ENCODE measurements at places on chromosomes 7 and 10.

DNA sequence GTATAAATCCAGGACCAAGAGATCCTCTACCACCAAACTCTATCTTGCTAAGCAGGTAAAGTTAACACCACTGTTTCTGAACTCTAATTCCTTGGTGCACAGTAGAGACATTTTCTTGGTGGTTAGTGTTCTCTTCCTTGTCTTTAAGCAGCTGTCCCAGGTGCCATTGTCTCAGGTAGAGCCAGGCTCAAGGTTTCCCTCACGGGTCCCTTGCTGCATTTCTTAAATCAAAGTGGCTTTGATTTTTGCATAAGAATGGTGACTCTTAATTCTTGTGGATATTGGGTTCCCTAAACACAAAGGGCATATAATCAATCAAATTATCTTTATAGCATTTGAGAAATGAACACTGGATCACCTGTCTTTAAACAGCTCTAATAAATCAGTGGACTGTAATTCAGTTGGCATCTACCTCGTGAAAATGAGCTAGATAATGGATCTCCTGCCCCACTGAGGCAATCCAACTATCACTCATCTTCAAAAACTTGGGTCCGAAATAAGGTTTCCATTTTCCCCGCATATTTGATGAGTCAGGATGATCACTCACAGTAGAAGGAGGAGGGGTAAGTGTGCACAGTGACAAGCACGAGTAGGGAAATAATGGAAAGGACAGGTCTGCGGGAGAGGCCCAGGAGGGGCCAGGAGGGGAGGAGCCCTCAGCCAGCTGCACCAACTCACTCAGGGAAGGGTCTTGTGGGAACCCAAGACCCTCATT is 2.4 kb downstream of the ABCC2 start:
- ATAC-seq = no peak

DNA sequence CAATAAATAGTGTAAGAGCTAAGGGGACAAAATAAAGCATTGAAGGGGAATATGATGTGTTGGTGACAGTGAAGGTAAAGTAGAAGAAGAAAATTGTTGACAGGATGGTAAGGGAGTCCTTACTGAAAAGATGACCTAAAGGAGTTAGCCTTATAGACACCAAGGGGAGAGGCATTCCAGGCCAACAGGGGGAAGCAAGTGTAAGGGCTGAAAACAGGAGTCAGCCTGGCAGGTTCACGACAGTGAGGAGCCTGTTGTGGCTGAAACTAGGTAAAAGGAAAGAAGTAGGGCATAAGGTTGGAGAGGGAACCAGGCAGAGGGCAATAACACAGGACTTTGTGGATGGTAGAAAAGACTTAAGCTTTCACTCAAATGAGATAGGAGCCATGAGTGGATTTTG is 34.0 kb downstream of the PNLIPRP3 start:
- ATAC-seq = no peak

GRCh38 chr10:46541017-46541661 is 15.3 kb downstream of the GPRIN2 start:
- ATAC-seq = no peak

GRCh38 chr10:32112055-32112454 is 55.8 kb upstream of the KIF5B start:
- ATAC-seq = no peak

- ATAC-seq = no peak
Observed at GRCh38 chr10:8712656-8713055, 658.2 kb downstream of the GATA3 start.

- ATAC-seq = no peak
Observed at GRCh38 chr7:157708919-157709295, 372.1 kb downstream of the DNAJB6 start.

- ATAC-seq = no peak
Observed at GRCh38 chr7:5689716-5690115, 91.7 kb downstream of the RNF216 start.

DNA sequence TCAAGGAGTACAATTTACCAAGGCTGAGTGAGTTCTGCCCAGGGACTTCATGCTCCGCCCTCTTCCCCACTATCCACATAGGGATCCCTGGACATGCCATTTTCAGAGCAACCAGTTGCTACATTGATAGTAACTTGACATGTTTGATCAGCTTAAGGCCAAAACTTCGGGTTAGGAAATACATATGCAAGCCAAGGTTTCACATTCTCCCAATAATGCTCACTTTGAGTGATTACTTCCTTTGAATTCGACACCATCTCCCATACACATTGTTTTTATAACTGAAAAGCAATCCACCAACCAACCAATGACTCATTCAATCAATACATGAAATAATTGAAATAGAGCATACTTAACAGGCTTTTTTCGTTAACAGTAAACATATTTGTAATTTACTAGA is 137.9 kb downstream of the GLI3 start:
- ATAC-seq = no peak

GRCh38 chr7:132840199-132840598 is 241.7 kb downstream of the CHCHD3 start:
- no peak for ATAC-seq

- no peak for ATAC-seq
Observed at GRCh38 chr7:118079369-118079768, 104.6 kb upstream of the LSM8 start.

All from stimulated activated memory B cell treated with anti-CD40 and anti-IgM and Interleukin-4, amounts not matched to agents 10 μg/mL and 1 μg/mL and 100 μg/mL, for 72 hours (primary cell).